Activated CD4-positive, alpha-beta T cell treated with anti-CD3 and anti-CD28 coated beads for 1 hour (primary cell): ENCODE measurements at places on chromosomes 16 and 17.

DNA sequence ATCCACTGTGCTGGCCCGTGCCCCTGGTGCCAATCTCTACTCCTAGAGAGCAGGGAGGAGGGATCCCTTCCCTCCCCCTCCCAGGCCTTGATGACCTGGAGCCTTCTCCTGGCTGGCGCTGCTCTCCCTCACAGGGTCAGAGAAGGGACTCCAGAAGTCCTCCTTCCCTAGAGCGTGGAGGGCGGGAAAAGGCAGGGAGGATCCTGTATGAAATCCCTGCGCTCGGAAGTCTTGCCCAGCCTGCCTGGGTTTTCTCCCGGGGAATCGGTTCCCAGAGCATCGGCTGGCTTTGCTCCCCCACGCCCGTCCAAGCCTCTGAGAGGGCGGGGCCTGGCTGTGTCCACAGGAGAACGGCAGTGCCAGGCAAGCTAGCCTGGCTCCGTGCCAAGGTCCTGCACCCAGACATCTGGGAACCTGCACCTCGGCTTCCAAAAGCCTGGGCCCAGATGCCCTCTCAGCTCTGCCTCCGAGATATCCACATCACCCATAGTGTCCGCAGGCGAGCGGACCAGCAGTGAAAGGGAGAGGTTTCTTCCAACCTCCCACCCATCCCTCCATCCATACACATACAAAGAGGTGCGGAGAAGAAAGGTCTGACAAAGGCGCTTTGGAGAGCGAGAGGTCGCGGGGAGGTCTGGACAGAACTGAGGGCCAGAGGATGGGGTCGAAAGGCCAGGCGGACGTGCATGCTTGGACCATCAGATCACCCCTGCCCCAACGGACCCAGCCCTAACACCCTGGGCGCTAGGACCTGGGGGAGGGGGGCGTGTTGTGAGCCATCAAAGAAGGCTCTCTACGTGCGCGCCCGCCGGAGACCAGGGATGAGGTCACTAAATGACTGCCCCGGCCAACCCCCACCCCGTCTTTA is 1.1 kb downstream of the MPP2 start:
- DNase-seq, result no peak

DNA sequence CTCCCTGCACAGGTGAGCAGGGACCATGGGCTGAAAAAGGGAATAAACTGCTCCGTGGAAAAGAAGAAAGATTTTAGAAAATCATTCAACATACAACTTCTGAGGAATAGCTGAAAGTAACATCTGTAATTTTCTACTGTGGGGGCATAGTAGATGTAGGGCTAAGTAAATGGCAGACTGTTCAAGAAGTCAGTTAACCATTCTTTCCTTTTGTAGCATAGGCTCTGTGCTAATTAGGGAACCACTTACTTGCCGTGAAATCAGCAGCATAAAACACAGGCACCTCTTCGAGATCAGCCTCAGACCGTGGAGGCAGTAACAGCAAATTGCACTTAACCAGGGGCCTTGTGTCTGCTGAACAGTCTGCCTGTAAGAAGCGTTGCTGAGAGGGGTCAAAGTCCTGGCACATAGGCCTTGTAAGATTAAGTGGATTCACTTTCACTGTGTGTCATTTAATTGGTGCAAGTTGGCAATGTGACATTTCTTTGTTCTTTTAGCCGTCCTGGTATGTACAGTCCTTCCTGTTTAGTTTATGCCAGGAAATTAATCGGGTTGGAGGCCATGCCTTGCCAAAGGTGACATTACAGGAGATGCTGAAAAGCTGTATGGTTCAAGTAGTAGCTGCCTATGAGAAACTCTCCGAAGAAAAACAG is 10.4 kb downstream of the COG1 start:
- no peak for DNase-seq

- DNase-seq, result no peak
These were observed 52.8 kb upstream of the TOB1 start for GRCh38 chr17:50918933-50919296.

GRCh38 chr17:17186051-17186450 is 20.1 kb downstream of the PLD6 start:
- no peak for DNase-seq

GRCh38 chr16:72173997-72174396 is 2.0 kb upstream of the PMFBP1 start:
- DNase-seq, result no peak

DNA sequence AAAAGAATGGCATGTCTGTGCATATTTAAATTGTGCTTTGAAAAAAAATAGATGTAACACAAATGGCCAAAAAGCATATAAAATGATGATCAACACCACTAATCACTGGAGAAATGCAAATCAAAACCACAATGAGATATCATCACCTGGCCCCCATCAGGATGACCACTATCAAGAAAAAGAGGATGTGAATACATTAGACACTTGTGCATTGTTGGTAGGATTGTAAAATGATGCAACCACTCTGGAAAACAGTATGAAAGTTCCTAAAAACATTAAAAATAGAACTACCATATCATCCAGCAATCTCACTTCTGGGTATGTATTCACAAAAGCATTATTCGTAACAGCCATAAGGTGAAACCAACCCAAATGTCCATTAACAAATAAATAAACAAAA is 91.5 kb downstream of the SPAG9 start:
- DNase-seq, result no peak

- DNase-seq, result no peak
These were observed 16.0 kb upstream of the SP6 start for GRCh38 chr17:47866941-47867340.

GRCh38 chr17:2611627-2612026 is 18.2 kb downstream of the PAFAH1B1 start:
- DNase-seq, result no peak

DNA sequence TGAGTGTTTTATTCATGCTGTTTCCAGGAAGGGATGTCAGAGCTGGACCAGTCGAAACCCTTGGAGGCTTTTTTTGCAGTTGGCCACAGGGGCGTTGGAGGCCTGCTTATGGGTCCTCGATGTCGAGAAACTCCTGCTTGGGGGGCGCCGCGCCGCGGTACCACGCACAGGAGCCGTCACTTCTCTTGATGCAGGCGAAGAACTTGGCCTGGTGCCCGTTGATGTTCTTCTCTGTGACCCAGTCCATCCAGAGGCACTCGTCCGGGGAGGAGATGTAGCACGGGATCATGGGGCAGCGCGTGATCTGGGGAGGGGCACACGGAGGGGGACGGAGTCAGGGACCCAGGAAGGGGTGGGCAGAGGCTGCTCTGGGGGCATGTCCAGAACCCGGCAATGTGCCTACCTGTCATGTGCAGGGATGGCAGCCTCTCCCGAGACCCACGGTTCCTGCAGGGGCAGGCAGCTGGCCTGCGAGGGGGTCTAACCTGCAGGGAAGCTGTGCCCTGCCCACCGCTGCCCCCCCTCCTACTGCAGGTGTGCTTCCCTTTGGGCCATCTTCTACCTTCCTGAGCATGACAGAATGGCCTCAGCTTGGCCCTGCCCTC is 15.0 kb upstream of the USP36 start:
- no peak for DNase-seq

GRCh38 chr16:3755249-3755648 is 37.9 kb upstream of the TRAP1 start:
- DNase-seq, result no peak

DNA sequence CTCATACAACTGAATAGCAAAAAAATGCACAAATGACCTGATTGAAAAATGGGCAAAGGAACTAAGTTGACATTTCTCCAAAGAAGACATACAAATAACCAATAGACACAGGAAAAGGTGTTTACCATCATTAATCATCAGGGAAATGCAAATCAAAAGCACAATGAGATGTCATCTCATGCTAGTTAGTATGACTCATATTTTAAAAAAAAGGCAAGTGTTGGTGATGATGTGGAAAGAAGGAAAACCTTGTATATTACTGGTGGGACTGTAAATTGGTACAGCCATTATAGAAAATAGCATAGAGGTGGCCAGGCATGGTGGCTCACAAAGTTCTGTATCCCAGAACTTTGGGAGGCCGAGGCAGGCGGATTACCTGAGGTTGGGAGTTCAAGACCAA is 232.5 kb upstream of the ZFHX3 start:
- no peak for DNase-seq

GRCh38 chr17:82384051-82384729 is 12.6 kb downstream of the UTS2R start:
- no peak for DNase-seq

DNA sequence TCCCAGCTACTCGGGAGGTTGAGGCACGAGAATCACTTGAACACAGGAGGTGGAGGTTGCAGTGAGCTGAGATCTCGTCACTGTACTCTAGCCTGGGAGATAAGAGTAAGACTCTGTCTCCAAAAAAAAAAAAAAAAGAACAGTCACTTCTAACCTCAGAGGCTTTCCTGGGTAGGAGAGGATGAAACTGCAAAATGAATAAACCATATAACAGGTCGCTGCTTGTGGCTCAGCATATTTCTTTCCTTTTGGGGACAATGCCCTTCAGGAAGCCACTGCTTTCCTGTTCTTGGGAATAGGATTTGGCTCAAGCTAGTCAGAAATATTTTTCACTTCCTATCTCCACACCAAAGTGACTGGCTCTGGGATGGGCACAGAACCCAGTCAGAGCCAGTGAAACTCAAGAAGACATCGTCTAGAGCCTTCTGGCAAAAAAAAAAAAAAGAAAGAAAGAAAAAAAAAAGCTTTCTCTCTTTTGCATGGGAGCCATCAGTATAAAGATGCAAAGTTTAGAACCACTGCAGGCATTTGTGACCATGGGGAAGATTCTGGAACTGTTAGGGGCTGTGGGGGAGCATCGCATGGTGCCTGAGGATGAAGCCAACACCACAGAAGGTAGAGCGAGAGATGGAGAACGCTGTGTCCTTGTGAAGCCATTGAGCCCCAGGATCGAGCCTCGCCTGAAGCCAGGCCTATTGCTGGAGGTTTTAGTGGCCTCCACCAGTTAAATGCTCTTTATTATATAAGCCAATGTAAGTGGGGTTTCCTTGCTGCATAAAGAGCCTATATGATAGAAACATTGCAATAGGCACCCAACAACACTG is 71.8 kb upstream of the MRTFB start:
- no peak for DNase-seq
